ENCODE measurements at places on chromosomes 6 and 20.

DNA sequence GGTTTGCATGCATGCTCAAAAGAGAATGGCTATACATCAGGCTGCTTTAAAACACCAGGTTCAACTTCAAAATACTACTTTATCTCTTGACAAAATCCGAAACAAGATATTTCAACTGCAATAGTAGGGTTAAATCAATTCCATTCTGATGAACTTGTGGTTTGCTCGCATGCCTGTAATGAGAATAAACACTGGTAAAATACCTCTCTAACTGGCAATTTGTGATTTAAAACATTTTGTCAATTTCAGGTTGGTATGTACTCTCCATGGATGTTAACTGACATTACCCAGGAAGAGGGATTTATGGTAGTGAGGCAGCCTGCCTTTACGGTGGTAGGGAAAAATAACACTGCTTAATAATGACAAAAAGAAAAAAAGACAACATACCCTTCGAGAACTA is 74.4 kb downstream of the MBOAT1 start:
- DNase-seq, result no peak

DNA sequence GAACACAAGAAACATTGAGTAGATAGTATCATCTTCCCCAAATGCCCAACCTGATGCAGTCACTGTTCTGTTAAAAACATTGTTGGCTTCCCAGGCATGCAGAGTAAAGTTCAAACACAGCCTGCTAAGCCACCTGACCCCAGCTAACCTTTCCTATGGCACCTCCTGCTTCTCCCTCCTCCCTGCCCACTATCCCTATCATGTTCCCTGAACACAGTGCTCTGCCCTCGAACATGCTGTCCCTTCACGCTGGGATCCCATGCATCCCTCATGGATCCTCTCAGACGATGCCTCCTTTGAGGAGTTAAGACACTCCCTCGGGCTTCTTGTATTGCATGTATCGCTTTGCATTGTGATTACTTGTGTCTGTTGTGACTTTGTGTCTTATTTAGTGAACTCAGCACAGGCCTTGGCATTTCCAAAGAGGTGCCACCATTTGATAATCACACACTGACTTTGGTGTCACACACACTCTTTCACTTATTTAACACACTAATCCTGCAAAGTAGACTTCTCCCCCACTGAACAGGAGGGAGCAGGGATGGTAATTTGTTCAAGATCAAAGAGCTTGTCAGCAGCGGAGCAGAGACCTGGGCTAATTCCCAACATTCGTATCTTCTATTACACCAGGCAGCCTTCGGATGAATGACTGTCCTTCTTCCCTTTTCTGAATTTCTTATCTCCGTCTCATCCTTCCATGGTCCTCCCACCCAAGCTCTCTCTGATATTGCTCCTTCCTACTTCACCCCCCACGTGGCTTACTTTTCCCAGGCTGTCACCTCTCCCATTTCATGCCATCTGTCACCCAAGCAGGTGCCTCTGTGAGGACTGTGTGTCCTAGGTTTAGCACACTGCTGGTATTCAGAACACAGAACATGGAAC is 28.3 kb upstream of the SMIM29 start:
- DNase-seq, result no peak

GRCh38 chr20:43844778-43845614 is 69.7 kb upstream of the TOX2 start:
- DNase-seq, result peak; percentile 99

DNA sequence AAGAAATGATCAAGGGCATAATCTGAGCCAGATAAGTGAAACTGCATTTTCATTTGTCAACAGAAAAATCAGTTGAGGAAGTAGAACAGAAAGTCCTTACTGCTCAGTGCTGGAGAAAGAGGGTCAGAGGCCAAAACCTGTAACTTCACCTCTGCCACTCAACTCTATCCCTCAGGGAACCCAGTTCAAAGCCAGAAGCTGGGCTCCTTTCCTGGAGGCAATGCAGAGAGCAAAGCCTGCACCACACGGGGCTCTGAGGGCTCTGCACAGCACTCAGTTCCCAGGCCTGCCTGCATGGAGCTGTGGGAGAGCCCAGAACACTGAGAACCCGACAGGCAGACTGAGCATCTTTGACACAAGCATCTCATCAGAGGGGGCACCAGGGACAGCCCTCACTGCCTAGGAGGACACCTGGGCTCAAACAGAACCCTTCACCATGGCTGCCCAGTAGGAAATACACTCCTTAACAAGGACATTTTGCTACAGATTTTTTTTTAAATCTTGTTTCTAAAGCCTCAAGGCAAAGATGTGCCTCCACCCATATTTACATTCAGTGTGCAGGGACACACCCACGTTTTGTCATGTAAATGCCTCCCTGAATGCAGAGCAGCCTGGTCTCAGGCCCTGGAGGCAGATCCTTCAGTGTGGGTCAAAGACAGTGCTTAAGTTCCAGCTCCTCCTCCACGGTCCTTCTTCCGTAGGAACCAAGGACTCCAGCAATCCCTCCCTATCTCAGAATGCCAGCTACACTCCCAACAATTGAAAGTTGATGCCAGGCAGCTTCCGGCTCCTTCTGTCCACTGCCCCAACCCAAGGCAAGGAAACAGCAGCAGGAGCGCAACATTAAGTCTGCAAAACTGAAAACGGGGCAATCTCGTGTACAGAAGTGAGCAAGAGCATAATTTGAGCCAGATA is 6.6 kb downstream of the RNASET2 start:
- no peak for DNase-seq

GRCh38 chr20:3714092-3714491 is 1.7 kb upstream of the SIGLEC1 start:
- DNase-seq, result no peak

GRCh38 chr20:25643716-25644115 is 19.9 kb upstream of the NANP start:
- DNase-seq, result no peak

DNA sequence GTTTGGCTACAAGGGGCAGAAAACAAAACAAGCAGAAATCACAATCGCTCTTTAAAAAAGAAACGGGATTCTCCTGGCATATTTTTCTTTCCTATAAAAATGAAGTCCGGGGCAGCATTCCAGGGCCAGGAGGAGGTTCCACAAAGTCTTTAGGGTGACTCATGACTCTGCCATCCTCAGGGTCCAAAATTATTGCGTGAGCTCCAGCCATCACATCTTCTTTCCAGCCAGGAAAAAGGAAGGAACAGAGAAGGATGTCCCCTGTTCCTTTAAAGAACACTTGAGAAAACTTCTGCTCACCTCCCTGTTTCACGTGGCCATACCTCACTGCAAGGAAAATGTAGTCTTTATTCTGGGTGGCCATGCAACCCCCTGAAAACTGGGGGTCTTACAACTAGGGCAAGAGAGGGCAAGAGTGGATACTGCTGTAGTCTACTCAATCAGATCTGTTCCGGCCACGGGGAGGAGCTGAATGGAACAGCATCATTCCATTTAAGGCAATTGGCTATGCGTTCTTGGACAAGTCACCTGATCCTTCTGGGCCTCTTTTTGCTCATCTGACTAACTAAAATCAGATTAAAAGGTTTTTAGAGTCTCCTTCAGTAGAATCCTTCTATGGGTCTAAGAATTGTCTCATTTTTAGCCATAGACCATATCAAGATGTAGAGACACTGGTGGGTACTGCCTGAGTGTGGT is 49.4 kb downstream of the CTCFL start:
- no peak for DNase-seq

DNA sequence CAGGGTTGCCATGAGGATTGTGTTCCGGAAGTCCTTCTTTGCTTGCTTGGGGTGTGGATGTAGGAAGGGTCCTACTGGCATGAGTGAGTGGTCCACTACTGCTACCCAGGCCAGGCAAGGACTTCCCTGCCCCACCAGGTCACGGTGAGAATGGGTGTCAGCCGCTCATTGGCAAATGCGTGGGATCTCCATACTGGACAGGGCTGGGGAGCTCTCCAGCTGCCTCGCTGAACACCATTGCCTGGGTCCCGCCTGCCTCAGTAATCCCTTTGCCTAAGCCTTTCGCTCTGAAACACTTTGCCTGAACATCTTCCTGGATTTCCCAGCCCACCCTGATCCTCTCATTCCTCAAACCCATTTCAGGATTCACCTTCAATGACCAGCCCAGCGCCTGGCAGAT is 59.5 kb downstream of the CTCFL start:
- no peak for DNase-seq

- DNase-seq, result no peak
These were observed 3.6 kb upstream of the TFEB start for GRCh38 chr6:41739041-41739440.

- no peak for DNase-seq
These were observed 293.7 kb upstream of the RSPO3 start for GRCh38 chr6:126824815-126825214.

GRCh38 chr6:20830576-20830975 is 296.3 kb downstream of the CDKAL1 start:
- DNase-seq, result no peak

- no peak for DNase-seq
These were observed 539.4 kb upstream of the JARID2 start for GRCh38 chr6:14706378-14706929.

DNA sequence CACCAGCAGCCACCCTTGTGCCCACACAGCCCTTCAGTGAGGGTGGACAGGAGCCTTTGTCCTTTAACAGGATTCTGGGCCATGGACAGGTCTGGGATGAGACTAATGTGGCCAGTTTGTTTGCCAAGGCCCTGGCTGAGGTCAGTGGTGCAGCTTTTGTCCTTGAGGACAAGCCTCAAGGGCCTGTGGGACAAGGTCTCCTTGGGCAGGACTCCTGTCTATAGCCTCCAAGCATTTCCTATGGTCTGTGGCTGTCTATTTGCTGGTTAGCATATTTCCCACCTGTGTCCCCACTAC is 44.1 kb downstream of the SUN5 start:
- no peak for DNase-seq

Data from SW 1271 (cell line).